SJSA1 (cell line): ENCODE measurements at places on chromosomes 3 and 15. TPM values are rescaled to one million over a fixed set of nuclear protein-coding genes. Genes with fewer than 3 reads are reported as not detected.

DNA sequence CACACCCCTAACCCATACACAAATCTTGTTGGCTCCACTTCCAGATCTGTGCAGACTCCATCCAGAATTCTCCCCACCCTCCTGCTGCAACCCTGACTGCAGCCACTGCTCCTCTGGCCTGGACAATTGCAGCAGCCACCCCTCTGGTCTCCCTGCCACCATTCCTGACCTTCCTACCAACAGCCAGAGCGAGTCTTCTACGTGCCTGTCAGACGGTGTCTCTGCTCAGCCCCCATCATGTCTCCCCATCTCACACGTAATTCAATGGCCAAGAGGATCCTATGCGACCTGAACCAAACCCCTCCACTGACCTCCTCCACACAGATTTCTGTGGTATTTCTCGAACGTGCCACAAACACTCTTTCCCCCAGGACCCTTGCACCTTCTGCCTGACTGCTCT is 103.3 kb downstream of the TPRA1 start:
- peak; percentile 2 for DNase-seq

GRCh38 chr3:161555320-161555719 is 58.7 kb downstream of the OTOL1 start:
- DNase-seq: no peak

DNA sequence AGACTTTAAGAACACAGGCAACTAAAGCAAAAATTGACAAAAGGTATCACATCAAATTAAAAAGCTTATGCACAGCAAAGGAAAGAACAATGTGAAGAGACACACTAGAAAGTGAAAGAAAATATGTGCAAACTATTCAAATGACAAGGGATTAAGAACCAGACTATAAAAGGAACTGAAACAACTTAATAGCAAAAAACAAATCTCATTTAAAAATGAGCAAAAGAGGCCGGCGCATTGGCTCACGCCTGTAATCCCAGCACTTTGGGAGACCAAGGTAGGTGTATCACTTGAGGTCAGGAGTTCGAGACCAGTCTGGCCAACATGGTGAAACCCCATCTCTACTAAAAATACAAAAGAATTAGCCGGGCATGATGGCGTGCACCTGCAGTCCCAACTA is 14.4 kb downstream of the NGLY1 start:
- DNase-seq: no peak

- DNase-seq: peak; percentile 90
Observed at GRCh38 chr3:4741404-4742307, 237.6 kb upstream of the BHLHE40 start.

DNA sequence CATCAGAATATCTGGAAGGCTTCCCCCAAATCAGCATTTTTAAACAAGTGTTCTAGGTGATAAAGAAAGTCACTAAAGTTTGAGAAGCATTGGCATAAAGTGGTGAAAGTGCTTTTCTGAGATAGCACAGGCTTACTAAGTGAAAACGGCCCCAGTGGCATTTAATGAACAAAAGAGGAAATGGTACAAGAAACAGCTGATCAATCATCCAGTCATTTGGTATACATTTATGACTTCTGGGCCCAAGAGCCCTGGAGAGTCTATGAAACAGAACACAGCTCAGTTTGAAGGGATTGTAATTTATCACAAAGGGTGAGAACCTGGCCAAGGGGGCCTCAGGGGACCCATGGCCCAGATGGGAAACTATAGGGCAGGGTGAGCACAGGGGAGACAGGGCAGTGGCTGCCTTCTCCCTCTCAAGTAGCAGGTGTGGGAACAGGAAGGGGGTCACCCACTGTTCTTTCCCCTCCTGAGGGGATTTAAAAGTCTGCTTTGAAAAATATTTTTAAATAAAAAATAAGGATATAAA is 265.5 kb upstream of the ROPN1 start:
- no peak for DNase-seq

DNA sequence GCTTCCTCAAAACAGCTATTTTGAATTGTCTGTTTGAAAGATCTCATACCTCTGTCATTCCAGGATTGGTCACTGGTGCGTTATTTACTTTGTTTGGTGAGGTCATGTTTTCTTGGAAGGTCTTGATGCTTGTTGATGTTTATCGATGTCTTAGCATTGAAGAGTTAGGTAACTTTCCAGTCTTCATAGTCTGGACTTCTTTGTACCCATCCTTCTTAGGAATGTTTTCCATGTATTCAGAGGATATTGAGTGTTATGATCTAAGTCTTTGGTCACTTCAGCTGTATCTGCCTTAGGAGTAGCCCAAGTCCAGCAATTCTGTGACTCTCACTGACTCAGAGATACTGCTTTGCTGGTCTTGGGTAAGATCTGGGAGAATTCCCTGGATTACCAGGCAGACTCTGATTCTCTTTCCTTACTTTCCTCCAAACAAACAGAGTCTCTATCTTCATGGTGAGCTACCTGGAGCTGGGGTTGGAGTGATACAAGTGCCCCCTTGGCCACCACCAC is 398.6 kb downstream of the ZIC4 start:
- DNase-seq: no peak

GRCh38 chr3:54312156-54312899 is 190.0 kb downstream of the CACNA2D3 start:
- DNase-seq: no peak

- DNase-seq: no peak
Observed at GRCh38 chr3:197577366-197578074, 21.8 kb upstream of the BDH1 start.

DNA sequence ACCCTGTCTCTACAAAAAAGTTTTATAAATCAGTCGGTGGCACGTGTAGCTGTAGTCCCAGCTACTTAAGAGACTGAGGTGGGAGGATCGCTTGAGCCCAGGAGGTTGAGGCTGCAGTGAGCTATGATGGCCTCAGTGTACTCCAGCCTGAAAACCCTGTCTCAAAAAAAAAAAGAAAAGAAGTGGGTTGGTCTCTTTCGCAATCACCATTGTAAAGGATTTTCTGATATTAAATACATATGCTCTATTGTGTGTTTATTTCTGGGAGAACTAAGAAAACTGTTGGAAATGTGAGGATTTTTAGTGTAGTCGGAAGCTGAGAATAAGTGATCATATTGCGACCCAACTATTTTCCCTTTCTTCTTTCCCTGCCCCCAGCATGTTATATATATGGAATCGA is 7.5 kb downstream of the ZNF710 start:
- DNase-seq: no peak

MASP1 gene
- 2.1 and 2.3 TPM in 2 replicates for total RNA-seq
